ENCODE measurements at places on chromosomes 12 and 14.

- DNase-seq = no peak
Observed at GRCh38 chr14:75333606-75334548, 55.2 kb downstream of the FOS start.

GRCh38 chr14:102231476-102232347 lies 73.3 kb downstream of the MOK start:
- DNase-seq = no peak

DNA sequence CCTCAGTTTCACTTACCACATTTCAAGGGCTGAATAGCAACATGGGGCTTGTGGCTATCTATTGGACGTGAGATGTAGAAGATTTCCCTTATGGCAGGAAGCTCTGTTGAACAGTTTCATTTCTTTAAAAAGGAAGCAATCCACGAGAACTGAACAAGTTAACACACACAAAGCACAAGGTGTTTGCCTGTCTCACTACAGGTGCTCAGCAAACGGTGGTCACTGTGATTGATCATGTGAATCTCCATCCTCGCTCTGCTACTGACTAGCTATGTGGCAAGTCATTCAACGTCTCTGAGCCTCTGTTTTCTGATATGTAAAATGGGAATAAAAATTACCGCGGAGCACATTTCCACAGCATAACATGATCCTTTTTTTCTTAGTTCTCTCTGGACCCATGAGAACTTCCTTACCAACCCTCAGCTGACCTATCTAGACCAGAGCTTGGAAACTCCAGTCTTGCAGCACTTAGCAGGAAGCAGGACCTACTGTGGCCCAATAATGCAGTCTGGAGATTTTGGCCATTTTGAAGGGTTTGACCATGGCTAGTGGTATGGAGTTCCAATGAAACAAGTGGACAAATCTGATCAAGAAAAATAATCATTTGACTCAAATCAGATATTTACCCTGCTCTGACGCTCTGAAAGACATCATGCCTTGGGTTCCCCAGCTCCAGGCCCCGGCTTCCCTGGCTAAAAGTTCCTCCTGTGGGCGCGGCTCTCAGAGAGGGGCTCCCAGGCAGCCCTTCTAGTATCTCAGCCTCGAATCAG lies 278.8 kb downstream of the ZFP36L1 start:
- no peak for DNase-seq

DNA sequence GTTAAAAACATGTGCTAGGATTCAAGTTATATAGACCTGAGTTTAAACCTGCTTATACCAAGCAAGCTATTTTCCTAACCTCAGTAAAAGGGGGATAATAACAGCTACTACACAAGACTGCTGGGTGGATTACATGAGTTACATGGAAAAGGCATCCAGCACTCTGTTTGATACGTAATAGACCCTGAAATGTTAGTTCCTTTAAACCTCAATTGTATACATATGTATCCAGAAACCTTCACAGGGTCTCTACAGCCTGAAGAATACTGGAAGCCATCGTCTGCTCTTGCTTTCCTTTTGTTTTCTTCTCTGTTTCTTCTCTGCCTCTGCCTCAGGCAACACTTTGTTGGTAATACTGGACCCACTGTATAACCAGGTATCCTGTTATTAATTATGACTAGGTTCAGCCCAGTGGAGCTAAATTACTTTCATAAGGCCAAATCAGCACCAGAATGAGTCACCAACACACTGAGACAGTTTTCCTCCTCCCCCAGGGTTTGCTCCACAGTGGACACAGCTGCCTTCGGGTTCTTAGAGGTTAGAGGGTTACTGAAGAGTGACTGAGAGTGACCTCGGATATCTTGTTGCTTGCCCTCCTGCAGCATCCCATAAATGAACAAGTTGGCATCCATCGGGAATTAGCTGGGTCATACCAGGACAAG lies 127.1 kb downstream of the CAPZA3 start:
- peak; percentile 84 for DNase-seq

GRCh38 chr14:59096303-59096702 lies 92.2 kb upstream of the DAAM1 start:
- no peak for DNase-seq

DNA sequence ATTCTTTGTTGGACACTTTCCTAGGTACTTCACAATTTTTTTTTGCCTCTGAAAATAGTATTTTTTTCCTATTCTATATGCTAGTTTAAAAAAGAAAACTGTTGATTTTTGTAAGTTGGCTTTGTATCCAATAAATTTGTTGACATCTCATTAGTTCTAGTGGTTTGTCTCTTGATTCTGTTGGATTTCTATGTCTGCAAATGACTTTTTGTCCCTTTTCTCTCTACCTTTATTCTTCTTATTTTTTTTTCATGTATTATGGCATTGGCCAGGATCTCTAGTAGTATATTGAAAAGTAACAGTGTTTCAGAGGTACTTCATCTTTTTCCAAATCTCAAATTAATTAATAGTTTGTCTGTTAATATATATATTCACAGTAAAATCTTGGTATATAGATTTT lies 59.1 kb upstream of the TSPAN11 start:
- DNase-seq = no peak

DNA sequence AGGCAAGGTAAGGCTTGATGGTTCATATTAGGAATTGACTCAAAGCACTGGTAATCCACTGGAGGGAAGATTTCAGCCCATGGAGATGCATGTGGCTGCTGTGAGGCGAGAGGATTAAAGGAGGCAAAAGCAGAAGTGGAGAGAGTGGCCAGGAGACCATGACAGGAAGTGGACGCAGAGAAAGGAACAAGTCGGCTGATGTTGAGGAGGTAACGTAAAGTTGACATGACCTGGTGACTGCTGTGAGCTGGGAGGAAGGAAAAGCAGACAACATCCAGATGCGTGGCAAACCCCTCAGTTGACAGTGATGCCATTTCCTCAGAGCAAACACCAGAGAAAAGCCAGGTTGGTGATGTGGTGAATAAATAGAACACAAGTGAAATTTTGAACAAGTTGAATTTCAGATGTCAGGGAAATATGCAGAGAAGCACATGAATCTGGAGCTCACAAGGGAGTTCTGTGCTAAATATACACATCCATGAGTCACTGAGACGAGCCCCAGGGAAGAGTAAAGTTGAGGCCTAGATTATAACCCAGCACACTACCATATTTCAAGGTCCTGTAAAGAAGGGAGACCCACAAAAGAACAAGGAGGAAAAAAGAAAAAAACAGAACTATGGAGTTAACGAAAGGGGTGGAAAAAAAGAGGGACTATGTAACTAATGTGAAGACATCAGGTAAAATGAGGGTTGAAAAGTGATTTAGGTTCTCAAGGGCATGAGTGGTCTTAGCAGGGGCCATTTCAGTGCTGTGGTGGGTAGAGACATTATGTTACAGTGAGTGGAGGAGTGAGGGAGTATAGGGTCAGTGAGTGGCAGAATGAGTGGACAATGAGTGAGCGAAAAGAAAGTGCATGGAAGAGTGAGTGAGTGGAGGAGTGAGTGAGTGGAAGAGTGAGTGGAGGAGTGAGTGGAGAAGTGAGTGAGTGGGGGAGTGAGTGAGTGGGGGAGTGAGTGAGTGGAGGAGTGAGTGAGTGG lies 61.6 kb upstream of the GZMB start:
- no peak for DNase-seq

DNA sequence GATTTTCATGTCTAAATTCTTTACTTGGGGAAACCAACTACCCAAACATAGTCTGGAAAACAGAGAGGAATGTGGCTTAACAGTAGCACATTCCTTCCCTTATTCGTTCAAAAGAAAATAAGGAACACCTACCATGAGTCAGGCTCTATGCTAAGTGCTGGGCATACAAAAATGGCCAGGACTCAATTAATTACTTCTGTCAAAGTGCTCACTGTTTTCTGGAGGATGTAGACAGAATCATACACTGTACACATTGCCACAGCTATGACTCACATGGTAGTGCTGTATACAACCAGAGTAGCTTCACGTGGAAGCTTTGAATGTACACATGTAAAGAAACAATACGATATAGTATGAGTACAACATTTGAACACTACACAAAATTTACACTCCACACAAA lies 50.1 kb downstream of the SLC25A21 start:
- DNase-seq = peak; percentile 59

DNA sequence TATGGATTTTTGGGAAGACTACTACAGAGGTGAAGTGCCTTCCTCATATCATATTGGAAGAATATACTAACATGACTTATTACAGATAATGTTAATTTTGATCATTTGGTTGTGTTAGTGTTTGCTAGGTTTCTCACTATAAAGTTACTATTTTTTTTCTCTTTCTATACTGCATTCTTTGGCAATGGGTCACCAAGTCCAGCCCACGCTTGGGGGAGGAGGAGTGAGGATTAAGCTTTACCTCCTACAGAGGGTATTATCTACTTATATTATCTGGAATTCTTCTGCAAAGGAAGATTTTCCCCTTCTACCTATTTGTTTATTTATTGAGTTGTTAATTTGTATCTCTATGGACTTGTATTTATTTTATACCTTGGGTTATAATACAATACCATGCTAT lies 31.5 kb downstream of the SCN8A start:
- peak; percentile 67 for DNase-seq

All from M059J (cell line).